ENCODE measurements at places on chromosomes 1 and 21.

DNA sequence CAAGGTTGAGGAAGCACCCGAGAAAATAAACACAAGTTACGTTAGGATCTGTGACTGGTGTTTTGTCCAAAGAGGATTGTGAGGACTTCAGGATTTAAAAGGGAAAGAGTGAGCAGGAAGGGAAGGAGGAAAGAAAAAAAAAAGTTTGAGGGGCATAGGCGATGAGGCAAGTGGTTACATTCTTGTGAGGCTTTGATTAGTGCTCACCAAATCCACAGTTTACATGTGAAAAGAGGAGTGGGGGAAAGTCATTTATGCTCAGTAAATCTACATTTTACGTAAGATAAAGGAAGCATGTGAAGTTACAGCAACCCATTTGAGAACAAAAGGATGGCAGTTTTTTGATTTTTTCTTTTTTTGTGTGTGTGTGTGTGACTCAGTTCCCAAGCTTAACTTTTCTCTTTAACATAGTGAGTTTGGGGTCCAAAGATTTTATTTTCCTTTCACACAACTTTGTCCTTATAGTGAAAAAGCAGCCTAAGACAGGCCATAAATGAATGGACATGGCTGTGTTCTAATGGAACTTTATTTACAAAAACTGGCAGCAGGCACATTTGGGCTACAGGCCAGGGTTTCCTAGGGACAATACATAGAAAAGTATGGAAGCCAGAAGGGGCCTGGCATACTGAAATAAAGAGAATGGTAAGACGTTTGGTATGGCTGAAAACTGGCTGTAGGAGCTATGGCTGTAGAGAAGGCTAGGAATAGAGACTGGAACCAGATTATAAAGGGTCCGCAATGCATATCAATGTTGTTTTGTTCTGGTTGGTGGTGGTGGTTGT is 121.7 kb downstream of the FGGY start:
- DNase-seq: no peak

- DNase-seq: no peak
Measured at GRCh38 chr1:38265293-38266196, 219.0 kb upstream of the POU3F1 start.

GRCh38 chr1:47745715-47746609 is 251.2 kb downstream of the TRABD2B start:
- DNase-seq: no peak

DNA sequence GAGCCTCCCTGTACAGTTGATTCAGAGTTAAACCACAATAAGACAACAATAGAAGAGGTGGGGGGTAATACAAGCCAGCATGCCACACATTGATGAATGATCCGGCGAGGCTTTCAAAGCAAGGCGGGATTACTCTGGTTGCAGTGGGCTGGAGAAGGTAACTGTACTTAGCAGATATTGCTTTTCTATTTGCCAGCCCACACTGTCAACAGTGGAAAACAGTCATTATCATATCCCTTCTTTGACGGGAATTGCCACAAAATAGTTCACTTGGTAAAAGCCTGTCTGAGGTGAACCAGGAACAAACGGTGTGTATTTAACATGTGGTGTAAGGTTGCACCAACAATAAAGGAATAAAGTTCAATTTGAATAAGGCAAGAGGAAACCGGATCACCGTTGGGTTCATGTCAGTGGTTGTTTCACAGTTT is 5.8 kb upstream of the KCNJ15 start:
- no peak for DNase-seq

- no peak for DNase-seq
Measured at GRCh38 chr21:43814215-43815106, 25.1 kb downstream of the RRP1 start.

DNA sequence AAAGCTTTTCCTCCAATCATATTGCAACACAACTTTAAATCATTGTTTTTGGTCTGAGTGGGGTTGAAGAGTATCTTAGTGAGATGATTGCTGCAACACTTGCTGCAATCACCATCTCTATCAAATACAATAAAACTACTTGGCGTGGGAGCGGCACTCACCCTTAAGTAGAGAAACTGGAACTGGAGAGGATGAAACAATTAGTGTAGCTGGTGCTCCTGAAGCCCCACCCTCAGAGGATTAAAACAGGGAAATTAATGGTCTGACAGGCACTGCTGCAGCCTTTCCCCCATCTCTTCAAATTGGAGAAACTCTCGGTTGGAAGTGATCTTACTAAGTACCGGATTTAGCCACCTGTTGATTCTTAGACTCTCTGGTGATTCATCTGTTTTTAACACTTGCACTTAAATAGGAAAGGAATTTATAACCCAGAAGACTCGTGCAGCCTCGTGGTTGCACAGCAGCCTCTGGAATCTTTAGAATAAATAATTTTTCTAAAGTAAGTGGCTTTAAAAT is 80.5 kb upstream of the KIF26B start:
- DNase-seq: no peak

DNA sequence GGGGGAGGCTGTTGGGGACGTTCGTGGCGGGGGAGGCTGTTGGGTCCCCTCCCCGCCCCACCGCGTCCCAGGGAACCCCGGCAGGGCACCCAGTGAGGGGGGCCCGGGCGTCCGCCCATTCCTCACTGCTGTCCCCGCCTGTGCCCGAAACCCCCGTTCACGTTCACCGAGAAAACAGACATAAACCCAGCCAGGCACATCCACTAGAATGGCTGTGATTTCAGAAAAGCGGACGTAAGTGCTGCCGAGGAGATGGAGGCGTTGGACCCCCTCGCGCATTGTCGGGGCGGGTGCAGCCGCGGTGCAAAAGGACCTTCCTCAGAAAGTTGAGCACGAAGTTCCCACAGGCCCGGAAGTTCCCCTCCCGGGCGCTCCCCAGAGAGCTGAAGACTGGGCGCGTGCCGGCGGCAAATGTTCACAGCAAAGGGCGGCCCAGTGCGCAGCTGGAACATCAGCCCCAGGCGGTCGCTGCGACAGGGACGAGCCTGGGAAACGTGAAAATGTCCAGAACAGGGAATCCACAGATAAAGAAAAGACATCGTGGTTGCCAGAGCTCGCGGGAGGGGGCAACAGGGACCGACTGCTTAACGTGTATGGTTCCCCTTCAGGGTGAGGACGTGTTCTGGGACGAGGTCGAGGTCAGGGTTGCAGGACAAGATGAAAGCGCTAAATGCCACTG is 18.5 kb upstream of the SAMD11 start:
- no peak for DNase-seq

DNA sequence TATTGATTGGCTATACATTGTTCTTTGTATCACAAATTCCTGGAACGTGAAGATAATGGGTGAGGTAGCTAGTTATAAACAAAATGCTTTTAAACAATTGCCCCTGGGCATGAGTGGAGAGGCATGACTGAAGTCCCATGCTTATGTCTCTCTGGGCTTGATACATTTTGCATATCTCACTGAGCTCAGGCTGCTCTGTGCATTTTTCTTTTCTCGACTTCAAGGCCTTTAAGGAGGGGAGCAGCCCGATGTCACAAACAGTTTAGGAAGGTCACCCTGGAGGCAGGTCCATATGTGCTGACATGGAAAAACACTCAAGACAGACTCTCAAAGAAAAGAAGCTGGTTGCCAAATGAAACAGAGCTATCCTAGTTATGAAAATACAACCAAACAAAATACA is 80.1 kb upstream of the PUM1 start:
- no peak for DNase-seq

- no peak for DNase-seq
Measured at GRCh38 chr1:62621907-62622306, 24.6 kb downstream of the ANGPTL3 start.

GRCh38 chr1:229208481-229208880 is 62.4 kb upstream of the RAB4A start:
- no peak for DNase-seq

DNA sequence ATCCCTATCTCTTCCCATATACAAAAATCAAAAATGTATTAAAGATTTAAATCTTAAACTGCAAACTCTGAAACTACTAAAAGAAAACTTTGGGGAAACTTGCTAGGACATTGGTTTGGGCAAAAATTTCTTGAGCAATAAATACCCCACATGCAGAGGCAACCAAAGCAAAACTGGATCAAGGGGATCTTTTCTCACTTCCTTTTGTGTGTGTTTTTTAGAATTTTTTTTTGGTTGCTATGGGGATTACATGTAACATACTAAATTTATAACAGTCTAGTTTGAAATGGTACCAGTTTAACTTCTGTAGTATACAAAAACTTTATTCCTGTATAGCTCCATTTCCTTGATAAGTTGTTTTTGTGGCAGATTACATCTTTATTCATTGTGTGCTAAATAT is 16.8 kb downstream of the MAST2 start:
- no peak for DNase-seq

All from cortex of kidney (tissue), 1 donor.